Omental fat pad (tissue), 4 donors: ENCODE measurements at places on chromosomes 4 and X.

GRCh38 chr4:6307891-6308290 lies 38.2 kb downstream of the WFS1 start:
- no peak for DNase-seq

GRCh38 chr4:122458625-122459024 lies 2.1 kb upstream of the IL2 start:
- DNase-seq, result no peak

DNA sequence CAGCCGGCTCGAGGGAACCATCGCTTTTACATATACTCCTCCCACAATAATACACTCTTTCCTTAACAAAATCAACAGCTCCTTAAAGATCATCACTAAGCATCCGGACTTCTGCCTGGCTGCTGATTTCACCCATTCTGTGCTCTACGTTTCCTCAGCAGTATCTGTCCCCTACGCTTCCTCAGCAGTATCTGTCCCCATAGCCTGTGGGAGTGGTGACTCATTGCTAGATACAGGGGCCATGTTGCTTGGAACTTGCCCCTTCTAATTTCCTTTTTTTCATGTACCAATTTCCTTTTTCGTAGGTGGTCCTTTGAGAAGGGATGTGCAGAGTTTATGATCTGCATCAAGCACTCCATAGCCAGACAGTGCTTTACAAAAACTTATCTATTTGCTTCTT lies 18.6 kb downstream of the MAP3K15 start:
- no peak for DNase-seq

DNA sequence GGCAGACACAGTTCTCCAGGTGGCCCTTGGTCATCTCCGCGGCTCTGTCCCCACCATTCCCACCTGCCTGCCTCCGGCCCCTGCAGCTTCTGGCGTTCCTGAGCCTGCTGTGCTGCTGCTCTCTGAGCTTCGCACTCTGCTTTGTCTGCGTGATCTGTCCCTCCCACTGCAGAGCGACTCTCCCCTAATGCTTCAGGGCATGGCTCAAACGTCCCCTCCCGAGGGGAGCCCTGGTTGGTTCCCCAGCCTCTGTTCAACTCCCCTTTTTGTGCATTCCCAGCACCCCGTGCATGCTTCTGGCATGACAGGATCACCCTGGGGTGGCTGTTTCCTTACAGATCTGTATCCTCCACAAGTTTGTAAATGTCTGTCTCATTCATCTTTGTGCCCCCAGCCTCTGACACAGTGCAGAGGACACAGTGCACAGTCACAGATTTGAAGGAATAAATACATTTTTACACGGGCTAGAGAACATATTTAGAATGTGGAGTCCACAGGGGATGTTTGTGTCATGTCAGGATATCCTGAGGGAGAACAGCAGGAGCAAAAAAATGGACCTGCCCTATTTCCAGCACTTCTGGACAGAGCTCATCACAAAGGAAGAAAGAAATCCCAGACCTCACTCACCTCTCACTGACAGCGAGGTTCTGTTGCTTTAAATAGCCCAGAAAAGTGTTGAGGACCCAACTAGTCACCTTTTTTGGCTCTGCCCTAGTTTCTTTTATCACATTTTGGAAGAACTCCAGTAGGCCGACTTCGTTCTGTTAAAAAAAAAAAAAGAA lies 72.6 kb downstream of the GATB start:
- DNase-seq, result no peak

DNA sequence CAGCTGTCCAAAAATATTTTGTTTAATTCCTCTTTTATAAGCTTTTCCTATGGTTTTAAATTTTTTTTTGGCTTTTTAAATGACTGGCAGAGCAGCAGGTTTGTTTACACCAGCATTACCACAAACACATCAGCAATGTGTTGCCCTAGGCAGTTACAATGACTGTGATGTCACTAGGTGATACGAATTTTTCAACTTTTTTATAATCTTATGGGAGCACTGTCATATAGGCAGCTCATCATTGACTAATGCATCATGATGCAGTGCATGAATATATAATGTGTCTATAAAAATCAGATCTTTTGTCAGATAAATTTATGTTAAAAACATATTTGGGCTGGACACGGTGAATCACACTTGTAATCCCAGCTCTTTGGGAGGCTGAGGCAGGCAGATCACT lies 231.6 kb upstream of the SLIT2 start:
- no peak for DNase-seq

- no peak for DNase-seq
Observed at GRCh38 chr4:59814402-59815010, 1385.6 kb upstream of the ADGRL3 start.

DNA sequence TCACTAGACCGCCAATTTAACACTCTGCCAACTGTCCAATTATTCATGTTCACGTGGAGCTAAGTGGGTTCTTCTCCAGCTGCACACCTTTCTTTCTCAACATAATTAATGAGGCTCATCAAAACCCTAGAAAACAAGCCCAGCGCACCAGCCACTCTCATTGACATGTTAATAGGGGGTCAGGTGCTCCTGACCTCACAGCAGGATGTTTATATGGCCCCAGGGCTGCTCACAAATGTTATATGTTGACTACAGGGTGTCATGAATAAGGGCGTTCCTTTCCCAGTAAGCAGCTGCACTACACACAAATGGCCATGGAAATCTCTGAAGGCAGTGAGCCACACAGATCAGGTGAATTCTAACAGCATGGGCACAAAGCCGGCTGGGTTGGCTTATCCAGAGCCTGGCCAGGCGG lies 209.8 kb downstream of the MGST2 start:
- DNase-seq, result no peak

GRCh38 chr4:161428180-161428965 lies 735.4 kb downstream of the FSTL5 start:
- DNase-seq, result no peak

DNA sequence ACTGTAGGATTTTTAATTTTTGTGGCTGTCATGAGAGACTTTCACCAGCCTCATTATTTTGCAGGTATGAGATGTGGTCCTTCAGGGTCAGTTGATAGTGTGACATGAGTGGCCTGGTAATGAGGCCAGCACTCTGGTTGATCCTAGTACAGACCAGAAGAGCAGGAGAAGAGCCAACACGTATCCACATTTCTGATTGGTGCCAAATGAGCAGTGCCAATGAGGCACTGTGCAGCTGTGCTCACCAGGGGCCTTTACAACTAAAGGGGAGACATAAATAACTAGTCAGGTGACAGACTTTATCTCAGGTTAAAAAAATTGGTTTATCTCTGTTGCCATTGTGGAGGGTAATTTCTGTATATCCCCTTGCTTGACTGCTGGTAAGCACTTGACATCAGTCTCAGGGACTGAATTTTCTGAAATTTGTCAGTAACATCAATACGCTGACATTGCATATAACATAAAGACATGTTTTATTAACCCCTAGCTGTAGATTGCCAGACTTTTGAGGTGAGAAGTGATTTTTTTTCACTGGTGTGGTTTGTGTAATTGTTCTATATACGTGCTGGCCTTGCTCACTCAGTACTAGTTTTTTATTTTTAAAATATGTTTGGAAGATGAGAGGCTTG lies 101.2 kb downstream of the AFF1 start:
- no peak for DNase-seq

DNA sequence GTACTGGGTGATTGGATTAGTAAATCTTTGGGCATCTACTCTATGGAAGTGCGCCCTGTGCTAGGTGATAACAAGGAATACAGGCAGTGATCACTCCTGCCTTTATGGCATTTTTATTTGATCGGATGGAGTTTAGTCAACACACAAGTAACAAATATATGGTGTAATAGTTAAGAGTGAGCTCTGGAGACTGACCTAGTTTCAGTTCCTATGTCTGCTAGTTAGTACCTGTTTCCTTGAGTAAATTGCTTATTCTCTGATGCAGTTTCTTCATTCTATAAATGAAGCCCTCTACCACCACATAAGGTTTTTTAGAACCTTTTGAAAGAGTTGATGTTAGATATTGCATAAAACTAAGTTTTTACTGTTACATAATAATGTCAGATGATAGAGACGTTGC lies 134.6 kb downstream of the KDM6A start:
- no peak for DNase-seq

DNA sequence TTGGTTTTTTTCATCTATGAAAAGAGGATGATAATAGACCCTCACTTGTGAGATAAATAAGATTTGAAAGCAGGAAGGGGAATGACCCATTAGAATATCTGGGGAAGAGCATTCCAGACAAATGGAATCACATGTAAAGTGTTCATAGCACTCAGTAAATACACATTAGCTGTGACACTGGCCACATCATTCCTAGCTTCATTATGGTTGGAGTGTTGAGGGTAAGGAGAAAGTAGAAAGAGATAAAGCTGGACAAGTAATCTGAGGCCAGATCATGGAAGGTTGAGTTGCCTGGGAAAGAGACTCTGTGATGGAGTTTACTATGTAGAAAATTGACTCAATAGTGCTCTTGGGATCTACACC lies 6.9 kb upstream of the PGRMC1 start:
- no peak for DNase-seq

- no peak for DNase-seq
Observed at GRCh38 chr4:22870847-22871449, 178.2 kb downstream of the GBA3 start.

DNA sequence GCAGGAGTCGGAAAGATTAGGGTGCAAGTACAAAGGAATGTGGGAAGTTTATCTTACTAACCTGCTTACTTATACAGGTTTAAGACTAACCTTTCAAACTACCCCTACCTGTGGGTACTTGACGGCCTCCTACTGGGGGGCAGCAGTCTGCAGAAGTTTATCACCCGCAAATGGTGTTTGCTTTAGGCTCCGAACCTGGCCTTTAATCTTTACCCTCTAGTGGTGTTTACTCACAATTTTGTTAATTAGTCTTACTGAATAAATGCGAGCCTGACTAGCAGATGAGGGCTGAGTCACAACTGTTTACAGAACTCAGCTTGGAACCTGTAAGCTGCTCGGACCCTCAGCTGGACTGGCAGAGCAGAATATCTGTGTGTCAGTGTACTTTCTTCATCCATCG lies 204.2 kb upstream of the GPRIN3 start:
- no peak for DNase-seq

GRCh38 chrX:144896323-144896722 lies 351.0 kb upstream of the SPANXN1 start:
- no peak for DNase-seq

- DNase-seq, result no peak
Observed at GRCh38 chr4:96162636-96163035, 322.7 kb downstream of the PDHA2 start.

GRCh38 chrX:13341491-13342101 lies 21.7 kb upstream of the ATXN3L start:
- no peak for DNase-seq

- DNase-seq, result no peak
Observed at GRCh38 chr4:154781983-154782293, 866 bp downstream of the RBM46 start.

DNA sequence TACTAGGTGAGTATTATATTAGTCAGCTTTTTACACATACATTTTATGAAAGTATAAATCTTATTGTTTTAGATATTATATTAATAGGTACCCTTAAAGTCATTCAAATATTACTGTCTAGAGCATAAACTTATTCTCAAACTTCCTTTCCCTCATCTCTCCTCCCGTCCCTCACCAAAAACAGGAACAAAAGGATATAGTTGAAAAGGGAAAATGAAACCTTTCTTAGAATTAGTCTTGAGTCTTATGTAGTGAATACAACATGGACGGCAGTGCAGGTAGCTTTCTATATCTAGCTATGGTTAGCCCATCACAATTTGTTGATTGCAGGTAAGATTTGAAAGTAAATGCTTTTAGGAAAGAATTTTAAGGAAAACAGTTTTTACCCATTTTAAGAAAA lies 65.6 kb downstream of the RBPJ start:
- DNase-seq, result no peak

DNA sequence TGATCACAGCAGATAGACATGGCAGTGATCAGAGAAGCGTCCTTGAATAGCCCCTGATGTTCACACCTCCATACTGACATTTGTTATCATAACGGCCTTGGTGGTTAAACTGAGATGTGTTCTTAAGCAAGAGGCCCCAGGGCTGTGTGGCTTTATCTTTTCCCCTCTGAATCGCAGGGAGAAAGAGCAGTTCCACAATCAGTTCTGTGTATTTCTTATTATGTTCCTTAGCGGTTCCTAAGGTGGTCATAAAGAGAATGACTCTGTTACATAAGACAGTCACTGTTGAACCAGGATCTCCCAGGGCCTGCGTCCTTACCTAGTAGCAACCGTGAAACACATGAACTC lies 52.8 kb upstream of the CBR4 start:
- no peak for DNase-seq

DNA sequence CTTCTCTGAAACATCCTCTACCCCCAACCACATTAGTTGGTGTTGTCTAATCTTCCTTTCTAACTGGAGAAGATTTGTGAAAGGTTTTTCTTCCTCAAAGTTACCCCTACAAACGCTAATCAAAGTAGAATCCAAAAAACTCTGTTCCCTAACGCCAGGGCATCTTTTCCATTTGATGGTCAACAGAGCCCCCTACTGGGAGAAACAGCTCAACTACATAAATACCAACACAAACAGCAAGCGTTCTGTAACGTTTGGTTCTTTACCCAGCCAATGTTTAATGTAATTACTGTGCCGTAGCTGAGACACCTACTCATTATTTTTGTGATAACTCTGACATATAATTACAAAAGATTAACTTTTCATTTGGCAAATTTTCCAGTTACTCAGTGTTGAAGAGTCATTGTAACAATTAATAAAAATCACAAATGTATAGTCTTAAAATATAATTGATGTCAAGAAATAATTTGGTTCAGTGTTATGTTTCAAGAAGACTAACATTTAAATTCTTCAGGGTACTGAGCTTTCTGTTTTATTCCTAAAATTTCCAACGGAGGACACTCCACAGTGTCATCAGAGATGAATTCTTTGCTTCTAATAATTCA lies 94.9 kb upstream of the TBC1D9 start:
- DNase-seq, result no peak

DNA sequence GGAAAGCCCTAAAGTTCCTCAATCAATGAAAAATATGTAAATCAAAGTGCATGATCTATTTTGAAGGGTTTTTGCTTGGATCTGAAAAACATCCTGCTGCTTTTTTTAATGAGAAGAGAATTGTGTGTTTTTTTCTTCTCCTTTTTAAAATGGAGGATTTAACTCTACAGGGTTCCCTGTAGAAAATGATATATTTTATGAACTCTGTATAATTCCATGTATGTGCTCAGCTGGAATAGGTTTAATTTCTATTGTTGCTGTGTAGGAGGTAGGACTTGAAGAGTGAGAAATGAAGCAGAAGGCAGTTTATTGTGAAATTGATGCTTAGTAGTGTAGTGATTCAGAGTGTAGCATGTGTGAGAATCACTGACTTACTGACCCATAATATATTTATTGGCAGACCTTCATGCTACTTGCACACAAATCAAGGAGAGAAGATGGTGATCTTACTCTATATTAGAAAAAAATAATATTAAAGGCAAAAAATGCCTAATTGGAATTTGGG lies 286.8 kb upstream of the FSTL5 start:
- no peak for DNase-seq

DNA sequence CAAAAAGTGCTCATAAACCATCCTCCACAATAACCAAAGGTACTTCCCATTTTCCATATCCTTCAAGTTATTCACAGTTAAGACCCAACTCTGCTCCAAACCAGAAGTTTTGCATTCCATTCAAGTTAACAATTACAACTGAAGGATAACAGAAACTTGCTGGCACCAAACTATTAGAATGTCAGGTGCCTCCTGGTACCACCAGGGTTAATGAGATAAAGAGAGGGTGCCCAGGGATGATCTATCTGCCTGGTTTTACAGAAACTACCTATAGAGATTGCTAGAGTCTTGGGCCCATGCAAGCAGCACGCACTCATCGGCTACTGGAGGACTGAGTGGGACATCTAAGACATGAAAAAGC lies 114.6 kb downstream of the RBM47 start:
- no peak for DNase-seq
